ENCODE measurements at places on chromosomes 7 and 10.

GRCh38 chr10:121952226-121952625 is 22.8 kb downstream of the NSMCE4A start:
- DNase-seq = no peak

DNA sequence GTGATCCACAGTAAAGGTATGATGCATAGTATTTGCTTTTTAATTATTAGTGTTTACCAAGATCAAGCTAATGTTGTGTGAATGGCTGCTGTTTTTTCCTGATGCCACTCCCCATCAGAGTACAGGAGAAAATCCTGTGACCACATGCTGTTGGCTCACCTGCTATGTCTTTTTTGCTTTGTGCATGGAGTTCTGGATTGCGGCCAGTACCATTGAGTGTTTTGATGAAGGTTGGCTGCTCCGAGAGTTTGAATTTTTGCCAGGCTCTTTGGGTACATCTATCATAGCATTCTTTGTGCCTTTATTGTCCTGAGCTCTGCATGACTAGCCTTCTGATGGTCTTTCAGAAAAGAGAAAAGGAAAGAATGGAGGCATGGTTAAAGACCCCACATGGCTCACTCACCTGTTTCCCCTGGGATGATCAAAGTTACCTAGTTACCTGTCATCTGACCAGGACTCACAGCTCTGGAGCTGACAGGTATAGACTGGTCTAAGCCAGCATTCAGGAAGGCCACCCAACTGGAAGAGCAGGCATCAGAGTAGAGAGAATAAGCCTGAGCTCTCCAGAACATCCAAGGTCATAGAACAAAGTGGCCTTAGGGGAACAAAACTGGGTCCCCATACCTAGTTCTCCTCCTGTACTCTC is 11.8 kb upstream of the SGPL1 start:
- DNase-seq = no peak

GRCh38 chr10:119970963-119971362 is 78.4 kb downstream of the SEC23IP start:
- no peak for DNase-seq

GRCh38 chr7:116095396-116095795 is 64.8 kb upstream of the TFEC start:
- no peak for DNase-seq

DNA sequence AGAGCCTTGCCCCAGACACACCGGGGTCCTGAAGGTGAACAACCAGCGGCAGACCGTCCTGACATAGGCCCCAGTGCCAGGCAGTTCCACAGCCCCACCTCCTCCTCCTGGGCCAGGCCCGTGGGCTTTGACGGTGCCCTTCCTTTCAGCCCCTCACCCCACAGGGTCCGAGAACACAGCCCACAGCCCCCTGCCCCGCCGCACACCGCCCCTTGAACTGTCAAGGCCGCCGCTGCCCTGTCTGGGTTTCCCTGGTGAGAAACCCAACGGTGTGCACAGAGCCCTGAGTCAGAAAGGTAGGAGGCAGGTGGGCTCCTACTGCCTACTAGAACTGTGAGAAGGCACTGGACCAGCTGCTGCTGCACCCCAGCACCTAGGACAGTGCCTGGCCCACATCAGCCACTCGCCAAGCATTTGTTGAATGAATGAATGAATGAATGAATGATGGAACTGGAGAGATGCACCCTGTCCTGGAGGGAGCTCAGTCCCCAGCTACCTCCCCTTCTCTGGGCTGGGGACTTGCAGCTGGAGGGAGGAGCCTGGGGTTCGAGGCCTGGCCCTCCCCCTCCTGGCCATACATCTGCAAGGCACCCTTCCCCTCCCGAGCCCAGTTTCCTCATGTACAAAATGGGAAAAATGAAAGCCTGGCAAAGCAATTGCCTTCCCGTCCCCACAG is 117.9 kb downstream of the SLIT1 start:
- DNase-seq = no peak

- DNase-seq = no peak
These were observed 16.9 kb downstream of the SMURF1 start for GRCh38 chr7:99126921-99127553.

DNA sequence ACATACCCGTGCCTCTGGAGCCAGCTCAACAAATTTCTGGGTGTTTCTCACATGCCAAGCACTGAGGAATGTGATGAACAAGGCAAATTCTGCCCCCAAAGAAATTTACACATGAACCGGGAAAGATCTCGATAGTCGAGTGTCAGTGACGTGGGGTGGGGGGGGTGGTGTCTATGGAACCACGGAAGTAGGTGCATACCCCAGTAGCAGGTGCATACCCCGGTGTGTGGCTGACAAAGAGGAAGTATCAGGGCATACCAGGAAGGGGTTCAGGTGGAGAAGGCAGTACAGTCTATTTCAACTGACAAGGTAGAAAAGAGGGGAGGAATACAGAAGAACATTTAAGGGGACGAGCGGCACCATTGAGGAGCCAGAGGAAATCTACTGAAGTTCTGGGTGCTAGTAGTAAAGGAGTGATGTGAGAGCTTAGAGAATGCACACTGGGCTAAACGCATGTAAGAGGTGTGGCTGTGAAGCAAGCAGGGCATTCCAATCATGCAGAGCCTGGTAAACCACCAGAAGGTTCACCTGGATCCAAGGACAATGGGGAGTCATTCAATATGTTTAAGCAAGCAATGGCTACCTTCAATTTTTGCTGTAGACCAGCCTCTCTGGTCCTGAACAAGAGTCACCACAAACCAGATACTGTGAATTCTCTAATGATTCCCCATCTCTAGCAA is 6.2 kb downstream of the CCDC6 start:
- DNase-seq = no peak

- DNase-seq = no peak
These were observed 38.9 kb upstream of the PRKG1 start for GRCh38 chr10:51035344-51035743.

- DNase-seq = no peak
These were observed 267.0 kb upstream of the TCERG1L start for GRCh38 chr10:131578472-131578970.

GRCh38 chr7:44279286-44279685 is 46.1 kb downstream of the CAMK2B start:
- no peak for DNase-seq

- no peak for DNase-seq
These were observed 9.7 kb upstream of the ADAMTS14 start for GRCh38 chr10:70662362-70663220.

- no peak for DNase-seq
These were observed at the start of gene KCNH2 for GRCh38 chr7:150978126-150978789. Gene KCNH2 (minus strand): TSS chr7:150978321. CDS start chr7:150977913, 408 bp downstream.

DNA sequence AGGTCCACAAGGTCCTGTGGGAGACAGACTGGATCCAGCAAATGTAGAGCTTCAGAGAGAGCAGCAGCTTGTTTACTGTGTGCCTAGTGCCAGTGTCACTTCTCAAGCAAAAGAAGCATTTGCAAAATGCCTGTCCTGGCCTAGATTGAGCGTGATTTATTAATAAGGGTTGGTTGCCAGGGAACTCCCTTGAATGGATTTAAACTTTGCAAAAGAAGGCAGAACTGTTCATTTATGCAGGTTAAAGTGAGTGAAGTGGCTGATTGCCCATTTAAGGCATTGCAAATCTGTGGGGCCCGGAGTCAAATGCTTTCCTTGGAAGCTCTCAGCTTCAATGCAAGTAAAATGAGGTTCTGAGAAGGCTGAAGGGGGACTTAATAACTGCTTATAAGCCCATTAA is 71.3 kb downstream of the CDHR3 start:
- DNase-seq = no peak
